SW 1271 (cell line): ENCODE measurements at places on chromosomes 13 and 19.

DNA sequence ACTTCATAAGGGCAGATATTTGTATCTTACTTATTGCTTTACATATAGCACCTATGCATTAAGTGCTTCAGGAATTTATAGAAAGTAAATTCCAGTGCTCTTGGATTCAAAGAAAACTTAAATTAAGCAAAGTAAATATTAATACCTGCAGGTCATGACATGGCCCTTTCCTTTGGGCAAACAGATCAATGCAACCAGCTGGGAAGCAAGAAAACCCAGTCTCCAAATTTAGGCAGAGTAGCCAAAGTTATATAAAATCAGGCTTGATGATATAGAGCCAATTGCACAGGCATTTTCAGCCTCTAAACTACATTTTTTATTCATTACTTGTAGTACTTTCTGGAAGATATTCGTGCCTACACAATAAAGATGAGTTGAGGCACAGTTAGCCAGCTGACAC lies 16.9 kb downstream of the TGDS start:
- no peak for DNase-seq

DNA sequence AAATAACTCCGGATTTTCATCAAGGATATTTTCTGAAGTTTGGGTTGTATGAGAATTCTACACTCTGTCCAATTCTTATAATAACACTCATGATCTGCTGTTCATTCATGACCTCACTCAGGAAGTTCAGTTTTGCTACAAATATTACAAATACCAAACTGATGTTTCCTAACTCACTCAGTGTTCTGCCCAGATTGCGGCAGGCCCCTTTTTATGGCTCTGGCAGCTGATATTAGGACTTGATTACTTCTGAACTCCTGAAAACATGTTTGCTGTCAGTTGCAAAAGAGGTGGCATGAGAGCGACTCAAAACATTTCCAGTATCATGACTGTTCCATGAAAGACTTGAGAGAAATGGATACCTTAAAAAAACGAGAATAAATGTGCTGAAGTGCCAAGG lies 188.0 kb downstream of the RGCC start:
- DNase-seq, result peak; percentile 42

- no peak for DNase-seq
These were observed 49.3 kb upstream of the EEF1AKMT1 start for GRCh38 chr13:20823071-20823470.

DNA sequence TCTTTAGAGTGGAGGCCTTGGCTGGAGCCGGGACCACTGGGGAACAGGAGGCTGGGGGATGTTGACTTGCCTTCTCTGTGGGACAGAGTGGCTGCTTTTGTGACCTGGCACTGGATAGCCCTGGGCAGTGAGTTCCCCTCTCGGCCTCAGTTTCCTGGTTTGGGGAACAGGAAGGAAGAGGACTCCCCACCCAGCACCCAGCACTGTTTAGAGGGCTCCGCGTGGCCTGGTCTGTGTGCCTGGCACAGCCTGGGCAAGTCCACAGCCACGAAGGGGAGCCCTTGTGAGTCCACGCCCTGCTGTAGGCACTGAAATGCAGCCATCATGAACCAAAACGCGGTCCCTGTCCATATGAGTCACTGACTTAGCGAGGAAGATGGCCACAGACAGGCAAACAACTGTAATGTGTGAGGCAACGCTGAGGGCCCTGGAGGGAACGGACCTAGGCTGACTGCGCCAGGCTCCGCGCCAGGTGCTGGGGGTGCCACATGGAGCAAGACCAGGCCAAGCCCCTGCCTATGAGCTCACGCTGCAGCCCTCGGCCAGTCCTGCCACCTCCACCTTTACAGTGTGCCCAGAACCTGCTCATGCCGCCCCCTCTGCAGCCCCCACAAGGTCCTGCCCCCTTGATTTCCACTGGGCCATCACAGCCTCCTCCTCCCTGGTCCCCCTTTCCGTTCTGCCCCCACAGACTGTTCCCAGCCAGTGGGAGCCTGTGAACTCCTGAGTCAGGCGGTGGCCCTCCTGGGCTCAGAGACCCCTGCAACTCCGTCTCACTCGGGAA lies 35.5 kb downstream of the PAK4 start:
- no peak for DNase-seq

DNA sequence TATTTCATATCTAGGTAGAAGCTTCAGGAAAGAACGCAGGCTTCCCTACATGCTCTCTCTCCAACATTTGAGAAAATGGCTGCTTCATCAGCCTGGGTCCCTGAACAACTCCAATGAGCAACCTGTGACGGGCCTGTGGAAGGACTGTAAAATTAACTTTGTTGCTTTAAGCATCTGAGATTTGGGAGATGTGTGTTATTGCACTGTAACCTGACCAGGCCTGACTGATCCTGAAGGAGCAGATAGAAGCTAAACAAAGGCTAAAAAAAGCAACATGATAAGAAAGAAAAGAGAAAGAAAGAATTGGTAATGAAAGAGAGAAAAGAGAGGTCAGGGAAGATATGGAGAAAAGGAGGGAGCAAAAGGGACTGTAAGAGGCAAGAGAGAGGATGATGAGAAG lies 77.1 kb upstream of the MBNL2 start:
- no peak for DNase-seq

- DNase-seq, result no peak
These were observed 99.4 kb upstream of the SERP2 start for GRCh38 chr13:44273991-44274770.

DNA sequence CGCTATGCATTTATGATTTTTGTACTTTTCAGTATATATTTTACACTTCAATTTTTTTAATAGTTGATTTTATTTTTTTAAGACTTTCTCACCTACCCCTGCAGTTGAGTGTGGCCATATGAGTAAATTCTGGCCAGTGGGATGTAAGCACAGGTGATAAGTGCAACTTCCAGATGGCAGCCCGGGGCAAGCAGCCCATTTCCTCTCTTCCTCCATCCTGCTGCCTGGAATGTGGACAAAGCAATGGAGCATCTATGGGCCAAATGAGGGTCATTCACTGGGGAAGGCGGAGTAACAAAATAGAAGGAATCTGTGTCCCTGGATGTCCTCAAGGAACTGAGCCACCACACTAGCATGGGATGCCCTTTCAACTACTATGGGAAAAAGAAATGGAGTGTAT lies 12.3 kb downstream of the RFXAP start:
- no peak for DNase-seq

DNA sequence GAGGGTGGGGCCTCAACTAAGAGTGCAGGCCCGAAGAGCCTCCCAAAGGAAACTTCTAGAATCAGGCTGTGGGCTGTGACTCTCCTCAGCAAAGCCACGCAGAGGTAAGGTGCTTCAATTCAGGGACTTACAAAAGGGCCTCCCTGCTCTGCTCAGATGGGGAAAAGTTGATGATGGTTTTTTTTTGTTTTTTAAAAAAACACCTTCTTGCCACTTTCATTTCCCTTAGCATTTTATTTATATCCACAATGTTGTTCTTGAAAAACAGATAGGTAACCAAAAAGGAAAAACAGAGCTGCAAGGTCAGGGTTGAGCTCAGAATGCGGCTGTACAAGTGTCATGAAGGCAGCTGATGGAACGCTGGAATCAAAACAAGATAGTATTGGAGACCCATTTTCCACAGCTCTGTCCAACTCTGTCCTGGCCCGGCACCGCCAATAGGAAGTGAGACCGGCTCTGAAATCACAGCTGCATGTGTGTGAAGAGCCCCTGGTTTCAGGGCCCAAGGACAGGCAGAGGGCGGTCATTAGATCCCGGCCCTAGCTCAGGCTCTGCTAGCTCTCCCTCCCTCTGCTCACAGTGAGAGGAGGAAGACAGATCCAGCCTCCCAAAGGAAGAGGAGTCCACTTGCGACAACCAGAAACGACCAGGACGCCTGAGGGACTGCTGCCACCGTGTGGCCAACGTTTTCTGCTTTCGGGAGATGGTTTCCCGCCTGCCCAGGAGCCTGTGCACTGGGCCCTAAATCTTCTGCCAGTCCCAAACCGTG lies 58.3 kb downstream of the KLF2 start:
- DNase-seq, result peak; percentile 78

- no peak for DNase-seq
These were observed 1.0 kb downstream of the DIRAS1 start for GRCh38 chr19:2719920-2720776.

GRCh38 chr13:71645467-71645866 lies 221.5 kb downstream of the DACH1 start:
- DNase-seq, result no peak

DNA sequence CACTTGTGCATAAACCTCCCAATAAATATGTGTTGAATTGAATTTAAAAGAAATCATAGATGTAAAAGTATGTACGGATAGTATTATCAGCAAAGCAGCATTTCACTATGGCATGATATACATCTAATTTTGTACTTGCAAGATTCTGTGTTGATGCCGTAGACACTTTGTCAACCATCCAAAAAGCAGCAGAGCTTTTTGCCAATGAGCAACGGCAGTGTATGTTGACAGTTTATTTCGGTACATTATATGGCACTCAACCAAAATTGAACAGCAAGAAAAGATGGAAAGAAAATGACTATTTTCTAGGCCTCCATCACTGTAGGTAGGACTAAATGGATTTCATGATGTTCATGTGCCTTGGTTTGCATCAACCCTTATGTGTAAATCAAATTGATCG lies 543.7 kb downstream of the DACH1 start:
- no peak for DNase-seq

DNA sequence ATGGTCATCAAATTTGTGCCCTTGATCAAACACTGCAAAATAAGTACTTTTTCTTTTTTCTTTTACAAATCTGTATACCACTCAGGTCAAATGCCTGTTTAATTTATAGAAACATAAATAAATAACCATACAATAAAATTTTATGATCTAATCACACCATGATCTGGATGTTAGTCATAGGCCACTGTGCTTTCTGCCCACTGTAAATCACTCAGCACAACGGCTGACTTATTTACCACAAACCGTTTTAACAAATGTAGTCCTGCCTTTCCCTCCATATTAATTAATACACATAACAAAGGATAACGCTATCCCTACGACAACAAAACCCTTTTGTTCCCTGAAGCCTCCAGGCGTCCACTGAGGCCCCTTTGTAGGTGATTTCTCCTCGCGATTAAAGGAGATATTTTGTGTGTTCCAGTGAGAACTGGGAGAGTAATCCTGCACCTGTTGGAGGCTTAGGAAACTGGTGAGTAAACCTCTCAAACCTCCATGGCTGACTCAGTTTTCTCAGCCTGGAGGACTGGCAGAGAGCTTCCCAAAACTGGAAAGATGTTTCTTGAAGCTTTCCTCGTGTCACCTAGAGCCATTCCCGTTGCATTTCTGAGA lies 477.1 kb upstream of the SGCG start:
- no peak for DNase-seq

DNA sequence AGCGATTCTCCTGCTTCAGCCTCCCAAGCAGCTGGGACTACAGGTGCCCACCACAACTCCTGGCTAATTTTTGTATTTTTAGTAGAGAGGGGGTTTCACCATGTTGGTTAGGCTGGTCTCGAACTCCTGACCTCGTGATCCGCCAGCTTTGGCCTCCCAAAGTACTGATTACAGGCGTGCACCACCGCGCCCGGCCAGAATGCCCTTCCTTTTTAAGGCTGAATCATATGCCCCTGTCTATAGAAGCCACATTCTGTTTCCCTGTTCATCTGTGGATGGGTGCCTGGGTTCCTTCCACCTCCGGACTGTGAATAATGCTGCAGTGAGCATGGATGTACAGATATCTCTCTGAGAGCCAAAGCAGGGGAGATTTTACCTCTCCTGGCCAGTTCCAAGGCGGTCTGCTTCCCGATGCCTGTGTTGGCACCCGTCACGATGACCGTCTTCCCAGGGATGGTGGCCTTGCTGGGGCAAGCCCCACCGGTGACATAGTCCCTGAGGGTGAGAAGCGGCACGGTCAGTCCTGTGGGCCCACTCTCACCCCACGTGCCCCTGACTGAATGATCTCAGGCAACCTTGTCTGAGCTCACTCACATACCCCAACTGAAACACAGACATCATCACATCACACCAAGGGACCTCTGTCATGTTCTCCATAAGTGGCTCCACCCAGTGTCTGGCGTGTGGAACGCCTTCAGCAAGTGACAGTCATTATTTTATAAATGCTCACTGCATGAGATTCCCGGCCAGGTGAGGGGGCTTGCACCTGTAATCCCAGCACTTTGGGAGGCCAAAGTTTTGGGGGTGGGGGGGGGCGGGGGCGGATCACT lies 4.0 kb downstream of the RDH13 start:
- DNase-seq, result no peak

GRCh38 chr13:47121092-47121763 lies 224.4 kb upstream of the HTR2A start:
- DNase-seq, result no peak

DNA sequence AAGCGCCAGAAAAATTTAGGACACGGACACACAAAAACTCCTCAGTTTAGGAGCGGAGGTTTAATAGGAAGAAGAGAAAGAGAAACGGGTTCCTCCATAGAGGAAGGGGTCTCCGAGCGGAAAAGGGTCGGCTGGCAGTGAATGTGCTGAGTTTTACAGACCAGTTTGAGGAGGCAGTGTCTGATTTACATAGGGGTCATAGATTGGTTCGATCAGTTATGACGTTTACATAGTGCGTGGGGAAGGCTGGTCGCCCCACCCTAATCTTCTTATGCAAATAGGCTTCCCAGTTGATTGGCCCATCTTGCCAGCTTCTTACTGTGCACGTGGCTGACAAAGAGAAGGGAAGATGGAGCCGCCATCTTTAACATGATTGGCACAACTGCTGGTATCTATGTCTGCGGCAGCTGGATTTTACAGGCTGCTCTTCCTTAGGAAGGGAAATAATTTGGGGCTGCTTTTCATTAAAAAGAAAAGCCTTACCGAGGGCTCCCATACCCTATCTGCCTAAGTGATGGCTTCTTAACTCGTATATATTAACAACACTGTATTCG lies 1.2 kb upstream of the ZNF225 start:
- DNase-seq, result no peak

GRCh38 chr13:97434397-97435201 lies 630 bp downstream of the RAP2A start:
- DNase-seq, result peak; percentile 16

DNA sequence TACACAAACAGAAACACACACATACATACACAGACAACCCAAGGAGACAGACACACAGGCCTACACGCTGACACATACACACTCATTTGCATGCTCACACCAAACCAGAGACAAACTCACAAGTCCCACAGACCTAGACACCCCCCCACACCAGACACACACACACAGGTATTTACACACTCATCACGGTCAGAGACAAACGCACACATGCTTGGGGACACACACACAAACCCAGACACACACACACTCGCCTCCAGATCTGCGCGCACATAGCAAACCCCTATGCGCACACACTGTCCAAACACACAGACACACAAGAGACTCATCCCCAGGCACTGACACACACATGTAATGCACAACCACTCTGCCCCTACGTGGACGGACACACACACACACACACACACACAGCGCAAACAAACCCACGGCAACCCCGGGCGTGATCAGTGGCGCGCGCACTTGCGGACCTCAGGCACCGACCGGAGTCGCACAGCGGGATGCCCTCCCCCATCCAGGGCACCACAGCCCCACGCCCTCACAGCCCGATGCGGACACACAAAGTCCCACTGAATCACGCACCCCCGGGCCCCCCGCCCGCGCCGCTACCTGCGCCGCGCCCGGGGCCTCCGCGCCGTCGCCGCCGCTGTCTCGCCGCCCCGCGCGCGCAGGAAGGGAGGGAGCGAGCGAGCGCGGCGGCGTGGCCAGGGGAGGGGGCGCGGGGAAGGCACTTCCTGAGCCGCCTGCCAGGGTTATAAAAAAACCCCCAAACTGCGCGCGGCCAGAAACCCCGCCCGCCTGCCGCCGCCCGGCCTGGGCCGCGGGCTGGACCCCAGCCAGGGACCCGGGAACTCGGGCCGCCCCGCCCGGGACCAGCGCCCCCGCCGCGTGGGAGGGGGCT lies at the start of gene ADAMTS10:
ADAMTS10 (minus strand) TSS at position 675 of the 895 bp plus-strand sequence. CDS start 5,005 bp downstream, outside the sequence.
- no peak for DNase-seq
